MM.1S (cell line): ENCODE measurements at places on chromosomes 13 and 19.

DNA sequence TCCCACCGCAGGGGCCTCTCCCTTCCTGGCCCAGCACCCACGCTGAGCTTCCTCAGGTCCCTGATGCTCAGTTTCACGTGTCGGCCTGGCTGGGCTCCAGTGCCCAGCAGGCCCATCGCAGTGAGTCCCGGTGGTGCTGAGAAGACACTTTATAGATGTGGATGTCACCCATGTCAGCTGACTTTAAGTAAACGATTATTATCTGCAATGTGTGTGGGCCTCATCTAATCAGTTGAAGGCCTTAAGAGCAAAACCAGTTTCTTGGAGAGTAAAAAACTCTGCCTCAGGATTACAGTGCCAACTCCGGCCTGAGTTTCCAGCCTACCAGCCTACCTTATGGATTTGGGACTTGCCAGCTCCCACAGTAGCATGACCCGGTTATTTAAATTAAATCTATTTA is 17.3 kb upstream of the SMIM17 start:
- no peak for DNase-seq

- no peak for DNase-seq
These were observed 24.1 kb downstream of the RFX2 start for GRCh38 chr19:6086068-6086788.

DNA sequence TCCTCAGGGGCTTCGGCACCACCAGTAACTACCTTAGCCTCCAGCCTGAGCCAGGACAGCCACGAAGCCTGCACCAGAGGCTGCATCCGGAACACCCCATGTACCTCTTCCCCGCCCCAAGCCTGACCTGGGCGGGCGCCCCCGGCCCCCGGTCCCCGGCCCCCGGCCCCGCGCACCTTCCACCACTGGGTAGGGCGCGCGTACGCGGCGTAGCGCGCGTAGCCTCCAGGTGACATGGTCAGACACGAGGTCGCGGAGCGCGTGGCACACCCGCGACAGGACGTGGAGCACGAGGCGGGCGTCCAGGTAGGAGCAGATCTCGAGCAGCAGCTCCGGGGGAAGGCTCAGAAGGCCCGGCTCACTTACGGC is 450 bp downstream of the FBXW9 start:
- DNase-seq: peak; percentile 25

- DNase-seq: no peak
These were observed 80.1 kb downstream of the C1QTNF9 start for GRCh38 chr13:24389506-24389905.
